ENCODE measurements at places on chromosomes 13 and 19. TPM values are rescaled to one million over a fixed set of nuclear protein-coding genes. Genes with fewer than 3 reads are reported as not detected.

FREM2 gene
- 3.2 TPM for total RNA-seq

LGI4 gene
- total RNA-seq = 29.1 TPM

ELSPBP1 gene
- total RNA-seq = not detected

COL4A2 gene
- 55.5 TPM for total RNA-seq

LHB gene
- 1.9 TPM for total RNA-seq
